ENCODE measurements at places on chromosomes 16 and 17.

- DNase-seq = no peak
These were observed 17.0 kb upstream of the THAP11 start for GRCh38 chr16:67825119-67825518.

DNA sequence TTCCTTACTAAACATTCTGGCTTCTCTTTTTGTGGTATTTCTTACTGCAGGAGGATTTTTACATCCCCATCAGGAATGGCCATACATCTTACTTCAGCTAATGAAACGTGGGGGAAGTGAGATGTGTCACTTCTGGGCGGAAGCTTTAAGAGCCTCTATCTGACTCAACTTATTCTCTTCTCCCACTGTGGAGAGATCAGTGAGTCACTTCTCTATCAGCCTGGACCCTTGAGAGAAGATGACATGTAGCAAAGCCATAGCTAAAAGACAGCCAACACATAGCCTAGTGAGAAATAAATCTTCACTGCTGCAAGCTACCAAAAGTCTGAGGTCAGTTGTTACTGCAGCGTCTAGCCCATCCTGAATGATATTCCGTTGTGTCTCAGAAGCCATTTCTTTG, 1066.7 kb upstream of the RBFOX1 start:
- DNase-seq = no peak

DNA sequence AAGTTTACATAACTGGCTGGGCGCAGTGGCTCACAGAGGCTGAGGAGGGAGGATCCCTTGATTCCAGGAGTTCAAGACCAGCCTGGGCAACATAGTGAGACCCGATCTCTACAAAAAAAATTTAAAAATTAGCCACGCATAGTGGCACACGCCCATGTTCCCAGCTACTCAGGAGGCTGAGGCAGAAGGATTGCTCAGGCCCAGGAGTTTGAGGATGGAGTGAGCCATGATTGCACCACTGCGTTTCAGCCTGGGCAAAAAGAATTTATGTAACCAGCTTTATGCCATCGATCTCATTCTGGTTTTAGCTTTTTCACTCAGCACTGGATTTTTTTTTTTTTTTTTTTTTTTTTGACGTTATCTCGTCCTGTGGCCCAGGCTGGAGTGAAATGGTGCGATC, 9.1 kb upstream of the CD300E start:
- no peak for DNase-seq

DNA sequence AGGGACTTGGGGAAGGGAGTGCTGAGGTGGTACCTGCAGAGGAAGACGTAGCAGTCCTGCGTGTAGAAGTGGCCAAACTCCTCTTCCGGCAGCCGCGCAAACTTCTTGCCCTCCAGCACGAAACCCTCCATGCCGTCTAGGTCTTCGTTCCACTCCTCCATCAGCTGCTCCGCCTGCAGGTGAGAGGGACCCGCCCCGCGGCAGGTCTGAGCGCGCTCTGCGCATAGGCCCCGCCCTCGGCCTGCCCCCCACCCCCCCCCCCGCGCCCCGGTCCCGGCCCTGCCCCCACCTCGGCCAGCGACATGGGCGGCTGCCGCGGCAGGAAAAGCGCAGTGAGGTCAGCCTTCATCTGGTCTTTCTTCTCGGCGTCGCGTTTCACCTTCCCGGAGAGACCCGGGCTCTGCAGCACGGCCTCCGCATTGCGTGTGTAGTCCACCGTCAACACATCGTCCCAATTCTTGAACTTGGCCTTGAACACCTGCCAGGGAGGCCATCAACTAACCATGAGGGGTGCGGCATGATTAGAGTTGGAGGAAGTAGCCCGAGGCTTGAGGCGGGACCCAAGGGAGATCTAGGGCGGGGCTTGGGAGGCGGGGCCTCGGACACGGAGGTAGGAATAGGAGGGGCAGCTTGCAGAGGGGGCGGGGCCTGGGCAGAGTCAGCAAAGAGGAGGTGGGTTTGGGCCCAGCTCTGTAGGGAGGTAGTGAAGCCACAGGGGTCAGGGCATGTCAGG, 11.5 kb downstream of the FLII start:
- peak; percentile 77 for DNase-seq

DNA sequence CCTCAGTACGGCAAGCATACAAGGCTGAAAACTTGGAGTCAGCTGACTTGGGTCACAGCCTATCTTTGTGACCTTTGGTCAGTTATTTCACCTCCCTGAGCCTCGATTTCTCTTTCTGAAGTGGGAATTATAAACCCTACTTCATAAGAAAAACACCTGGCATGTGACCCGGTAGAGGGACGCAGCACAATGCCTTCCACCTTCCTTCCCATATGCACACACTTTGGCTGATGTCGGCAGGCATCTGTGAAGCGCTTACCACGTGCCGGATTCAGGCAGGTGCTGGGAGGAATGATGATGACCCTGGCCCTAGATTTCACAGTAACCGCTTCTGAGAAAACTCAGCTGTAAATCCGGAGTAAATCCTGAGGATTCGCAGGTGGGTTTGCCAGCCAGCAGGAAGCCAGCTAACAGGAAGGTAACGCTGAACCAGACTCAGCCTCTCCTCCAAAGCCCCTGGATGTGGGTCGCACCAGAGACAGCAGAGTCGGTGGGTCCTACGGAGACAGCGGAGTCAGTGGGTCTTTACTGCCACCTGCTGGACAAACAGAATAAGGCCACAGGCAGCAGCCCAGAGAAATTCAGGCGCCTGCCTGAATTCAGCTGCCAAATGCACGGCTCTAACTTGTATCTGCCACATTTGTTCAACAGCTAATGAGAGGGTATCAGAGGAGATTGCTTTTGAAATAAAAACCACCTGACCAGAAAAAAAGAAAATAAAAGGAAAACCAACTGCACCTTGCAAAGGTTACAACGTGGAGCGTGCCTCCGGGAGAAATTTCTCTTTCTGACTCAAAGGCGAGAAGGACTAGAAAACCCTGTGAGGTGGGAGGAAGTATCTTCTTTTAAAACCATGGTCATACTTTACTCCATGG, 16.6 kb downstream of the COPRS start:
- peak; percentile 85 for DNase-seq

DNA sequence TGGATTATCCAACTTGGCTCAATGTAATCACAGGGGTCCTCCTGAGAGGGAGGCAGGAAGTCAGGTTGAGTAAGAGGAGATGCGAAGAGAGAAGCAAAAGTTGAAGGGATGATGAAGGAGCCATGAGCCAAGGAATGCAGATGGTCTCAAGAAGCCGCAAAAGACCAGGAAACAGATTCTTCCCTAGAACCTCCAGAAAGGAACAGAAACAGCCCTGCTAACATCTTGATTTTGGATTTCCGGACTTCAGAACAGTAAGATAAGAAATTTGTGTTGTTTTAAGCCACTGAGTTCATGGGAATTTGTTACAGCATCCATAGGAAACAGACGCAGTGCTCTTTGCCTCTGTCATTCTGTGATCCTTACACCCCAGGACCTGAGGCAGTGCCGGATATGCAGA, 26.8 kb downstream of the CMTR2 start:
- DNase-seq = no peak

DNA sequence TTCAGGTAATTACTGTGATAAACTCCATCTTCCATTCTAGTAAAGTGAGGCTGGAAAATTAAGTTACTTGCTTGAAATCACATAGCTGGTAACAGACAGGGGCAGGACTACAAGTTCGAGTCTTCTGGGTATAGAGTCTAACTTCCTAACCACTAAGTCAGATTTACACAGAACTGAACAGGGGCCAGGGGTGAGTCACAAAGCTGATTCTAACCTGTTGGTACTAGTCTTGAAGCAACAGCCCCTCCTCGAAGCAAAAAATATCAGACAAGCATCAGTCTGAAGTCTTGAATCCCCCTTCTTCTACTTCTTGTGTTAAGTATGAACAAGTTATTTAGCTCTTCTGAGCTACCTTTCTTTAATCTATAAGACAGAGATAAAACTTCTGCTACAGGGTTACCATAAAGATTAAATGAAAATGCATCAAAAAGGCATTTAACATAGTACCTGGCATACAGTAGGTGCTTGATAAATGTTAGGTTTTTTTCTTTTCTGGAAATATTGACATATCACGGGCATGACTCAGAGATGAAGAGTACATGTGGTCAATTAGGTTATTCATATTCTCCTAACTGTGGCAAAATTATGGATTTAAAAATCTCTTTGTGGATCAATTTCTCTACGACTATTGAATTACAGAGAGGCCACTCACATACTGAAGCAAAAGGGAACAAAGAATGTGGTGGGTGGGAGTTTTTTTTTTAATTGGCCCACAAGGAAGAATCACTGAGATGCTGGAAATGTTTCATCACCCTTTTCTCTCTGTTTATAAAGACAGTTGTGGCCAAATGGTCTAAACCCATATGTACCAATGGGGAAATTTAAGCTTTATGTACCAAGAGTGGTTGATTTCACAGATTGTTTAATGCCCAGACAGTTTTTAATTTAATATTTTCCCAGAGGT, 266.9 kb upstream of the DYNLRB2 start:
- peak; percentile 56 for DNase-seq

- DNase-seq = peak; percentile 77
These were observed 831 bp upstream of the RCVRN start for GRCh38 chr17:9905902-9906301.

All from GM03348 (cell line).